ENCODE measurements at places on chromosomes 7 and 10.

DNA sequence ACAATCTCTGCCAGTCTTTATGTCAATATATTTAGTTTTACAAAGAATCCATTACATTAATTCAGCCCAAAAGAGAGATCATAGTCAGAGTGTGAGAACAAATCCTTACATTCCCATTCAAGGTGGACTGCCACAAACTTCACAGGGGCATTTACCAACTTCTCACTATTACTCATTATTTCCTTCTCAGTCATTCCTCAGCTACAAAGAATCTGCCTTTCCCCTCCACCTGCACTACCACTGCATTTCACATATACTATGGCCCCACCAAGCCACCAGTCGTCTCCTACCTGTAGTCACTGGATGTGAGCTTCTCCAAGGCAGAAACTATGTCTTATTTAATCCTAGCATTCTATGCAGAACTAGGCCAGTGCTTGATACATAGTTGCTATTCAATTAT lies 94.3 kb downstream of the USP6NL start:
- no peak for DNase-seq

DNA sequence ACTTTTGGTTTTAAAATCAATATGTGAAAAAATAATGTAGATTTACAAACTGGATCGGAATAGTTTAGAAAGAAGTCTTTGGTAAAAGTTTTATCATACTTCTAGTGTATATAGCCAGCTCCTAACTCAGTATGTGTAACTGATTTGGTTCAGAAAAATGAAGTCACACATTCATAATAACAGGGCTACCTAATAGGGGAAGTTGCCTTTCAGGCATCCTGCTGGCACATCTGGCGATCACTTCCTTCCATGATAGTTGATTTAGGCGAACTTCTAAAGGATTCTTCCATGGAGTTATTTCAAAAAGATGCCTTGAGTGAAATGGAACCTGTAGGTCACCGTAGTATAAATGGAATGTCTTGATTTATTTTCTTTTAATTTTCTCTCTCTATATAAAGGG lies 69.1 kb downstream of the SHH start:
- peak; percentile 25 for DNase-seq

GRCh38 chr10:59372543-59372942 lies 10.2 kb upstream of the FAM13C start:
- DNase-seq = no peak

DNA sequence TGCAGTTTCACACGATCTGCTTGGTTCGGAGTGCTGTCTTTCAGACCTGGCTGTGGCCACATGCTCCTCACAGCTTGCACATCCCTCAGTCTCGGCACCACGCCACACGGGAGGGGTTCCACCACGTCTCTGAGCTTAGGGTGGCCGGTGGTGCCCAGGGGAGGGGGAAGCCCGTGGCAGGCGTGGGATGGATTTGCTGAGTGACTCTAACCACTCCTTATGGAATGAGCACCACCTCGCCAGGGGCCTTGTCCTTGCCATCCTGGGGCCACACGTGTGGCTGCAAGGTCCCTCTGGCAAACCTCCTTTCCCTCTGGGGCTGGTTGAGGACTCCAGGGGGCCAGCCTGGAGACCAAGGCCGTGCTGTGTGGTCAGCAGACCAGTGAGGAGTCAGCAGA lies 29.1 kb upstream of the FAM20C start:
- DNase-seq = no peak

GRCh38 chr10:9222917-9223316 lies 1168.4 kb downstream of the GATA3 start:
- DNase-seq = no peak

GRCh38 chr7:64947252-64948000 lies 43.4 kb downstream of the ZNF117 start:
- DNase-seq = no peak

- no peak for DNase-seq
Measured at GRCh38 chr10:102629661-102630614, 14.3 kb upstream of the TRIM8 start.

Measured in inflammatory macrophage treated with lipopolysaccharide for 1 hour (primary cell).